ENCODE measurements at places on chromosomes 12 and 14. TPM values are rescaled to one million over a fixed set of nuclear protein-coding genes. Genes with fewer than 3 reads are reported as not detected.
A peak's percentile ranks its signal among the peaks of the same experiment; 100 is the strongest.

Gene AHNAK2
- total RNA-seq = 26.9 TPM

Gene DDX11
- total RNA-seq = 40.2 TPM

Gene FAM186B
- total RNA-seq = 1.9 TPM

Gene KRT73
- 0.77 TPM for total RNA-seq

DNA sequence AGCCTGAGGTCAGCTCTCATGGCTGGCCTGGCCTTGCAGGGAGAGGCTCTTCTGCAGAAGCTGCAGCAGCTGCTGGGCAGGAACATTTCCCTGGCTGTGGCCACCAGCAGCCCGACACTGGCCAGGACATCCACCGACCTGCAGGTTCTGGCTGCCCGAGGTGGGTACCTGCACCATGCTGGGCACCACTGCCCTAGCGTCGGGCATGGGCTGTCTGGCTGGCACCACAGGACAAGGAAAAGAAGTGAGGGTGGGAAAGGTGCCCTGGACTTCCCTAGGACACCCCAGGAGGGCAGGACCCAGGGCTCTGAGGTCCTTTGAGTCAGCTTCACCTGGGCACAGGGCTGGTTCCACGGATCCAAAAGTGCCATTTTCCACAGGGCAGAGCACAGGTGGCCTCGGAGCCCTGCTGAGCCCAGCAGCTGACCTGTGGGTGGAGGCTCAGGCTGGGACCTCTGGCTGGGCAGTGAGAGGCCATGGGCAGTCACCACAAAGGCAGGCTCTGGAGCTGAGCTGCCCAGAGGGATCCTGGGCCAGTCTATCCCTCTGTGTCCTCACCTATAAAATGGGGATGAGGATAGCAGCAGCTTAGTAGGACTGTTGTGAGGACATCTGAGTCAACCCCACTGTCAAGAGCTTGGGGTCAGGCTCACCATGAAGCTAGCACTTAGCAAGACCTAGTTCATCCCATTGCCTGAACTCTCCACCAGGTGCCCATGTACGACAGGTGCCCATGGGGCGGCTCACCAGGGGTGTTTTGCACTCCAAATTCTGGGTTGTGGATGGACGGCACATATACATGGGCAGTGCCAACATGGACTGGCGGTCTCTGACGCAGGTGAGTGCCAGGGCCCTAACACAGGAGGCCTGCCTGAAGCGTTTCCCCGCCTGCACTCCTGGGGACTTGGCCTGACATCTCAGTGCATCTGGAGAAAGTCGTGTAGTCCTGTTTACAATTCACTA lies 4.9 kb downstream of the PLD4 start:
- DNase-seq = no peak

GRCh38 chr14:71960494-71961353 lies 28.5 kb downstream of the RGS6 start:
- DNase-seq = no peak

GRCh38 chr12:132379996-132380395 lies 50.6 kb upstream of the GALNT9 start:
- DNase-seq = no peak

DNA sequence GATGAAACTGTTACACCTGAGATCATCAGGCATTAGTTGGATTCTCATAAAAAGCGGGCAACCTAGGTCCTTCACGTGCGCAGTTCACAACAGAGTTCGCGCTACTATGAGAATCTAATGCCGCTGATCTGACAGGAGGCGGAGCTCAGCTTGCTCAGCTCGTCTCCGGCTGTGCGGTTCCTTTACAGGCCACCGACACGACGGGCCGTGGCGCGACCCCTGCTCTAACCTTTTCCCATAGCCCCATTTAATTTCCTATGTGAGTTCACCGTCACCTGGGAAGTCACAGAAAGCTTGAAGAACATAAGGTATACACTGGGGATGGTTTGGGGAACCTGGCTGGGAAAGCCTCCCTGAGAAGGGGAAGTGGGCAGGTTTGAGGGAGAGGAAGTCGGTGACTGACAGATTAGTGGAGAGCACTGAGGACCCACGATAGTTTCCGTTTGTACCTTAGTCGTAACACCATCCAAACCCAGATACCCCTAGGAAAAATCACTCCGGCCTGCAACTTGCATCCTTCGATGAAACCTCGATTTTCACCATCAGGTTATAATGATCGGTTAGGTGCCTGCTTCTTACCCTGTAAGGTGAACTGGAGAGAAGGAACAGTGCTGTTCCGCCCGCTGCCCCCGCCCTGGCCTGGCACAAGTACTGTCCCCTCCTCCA lies 2.8 kb upstream of the AAAS start:
- peak; percentile 38 for DNase-seq
